ENCODE measurements at places on chromosomes 2 and 18.

DNA sequence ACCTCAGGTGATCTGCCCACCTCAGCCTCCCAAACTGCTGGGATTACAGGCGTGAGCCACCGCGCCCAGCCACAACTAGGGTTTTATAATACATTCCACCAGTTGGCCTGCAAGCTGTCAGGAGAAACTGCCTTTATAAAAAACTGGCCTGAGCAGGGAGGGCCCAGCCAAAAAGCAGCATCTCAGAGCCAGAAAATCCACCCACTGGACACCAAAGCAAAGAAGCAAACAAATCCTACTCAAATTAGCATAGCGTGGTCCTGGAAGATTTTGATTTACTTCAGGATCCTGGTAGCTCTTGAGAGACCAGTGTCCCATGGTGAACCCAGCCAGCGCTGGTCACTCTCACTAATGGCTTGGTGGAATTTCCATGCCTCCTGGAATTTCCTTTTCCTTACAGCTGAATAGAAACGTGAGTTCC is 60.0 kb upstream of the PXDN start:
- DNase-seq: no peak

- DNase-seq: no peak
Observed at GRCh38 chr2:236794176-236794957, 224.7 kb downstream of the ACKR3 start.

DNA sequence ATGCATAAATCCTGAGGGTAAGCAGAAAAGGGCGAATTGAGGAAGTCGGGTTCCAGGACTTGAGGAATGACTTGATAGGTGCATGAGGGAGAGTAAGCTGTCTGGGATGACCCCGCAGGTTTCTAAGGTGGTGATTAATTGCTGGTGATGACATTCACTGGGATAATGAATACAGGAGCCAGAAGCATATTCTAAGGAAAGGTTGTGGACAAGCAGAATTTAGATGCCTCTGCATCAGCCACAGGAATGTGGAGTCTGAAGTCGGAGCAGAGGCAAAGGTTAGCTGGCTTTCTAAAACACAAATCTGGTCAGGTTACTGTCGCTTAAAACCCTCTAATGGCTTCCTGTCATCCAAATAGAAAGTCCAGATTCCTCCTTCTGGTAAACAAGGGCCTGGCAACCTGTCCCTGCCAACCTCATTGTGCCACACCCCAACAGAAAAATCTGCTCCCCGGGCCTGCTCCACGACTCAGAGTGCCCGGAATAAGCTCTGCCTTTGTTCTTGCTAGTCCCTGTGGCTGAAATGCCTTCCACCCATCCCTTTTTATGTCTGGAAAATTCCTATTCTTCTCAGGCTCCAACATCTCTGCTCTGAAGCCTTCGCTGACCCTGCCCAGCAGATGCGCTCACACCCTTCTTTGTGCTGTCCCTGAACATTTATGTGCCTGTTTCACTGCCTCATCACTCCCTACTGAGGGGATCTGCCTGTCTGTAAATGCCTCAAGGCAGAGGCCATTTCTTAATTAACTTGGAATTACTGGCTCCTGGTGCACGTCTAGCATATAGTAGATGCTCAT is 11.3 kb upstream of the TMEM214 start:
- DNase-seq: no peak

DNA sequence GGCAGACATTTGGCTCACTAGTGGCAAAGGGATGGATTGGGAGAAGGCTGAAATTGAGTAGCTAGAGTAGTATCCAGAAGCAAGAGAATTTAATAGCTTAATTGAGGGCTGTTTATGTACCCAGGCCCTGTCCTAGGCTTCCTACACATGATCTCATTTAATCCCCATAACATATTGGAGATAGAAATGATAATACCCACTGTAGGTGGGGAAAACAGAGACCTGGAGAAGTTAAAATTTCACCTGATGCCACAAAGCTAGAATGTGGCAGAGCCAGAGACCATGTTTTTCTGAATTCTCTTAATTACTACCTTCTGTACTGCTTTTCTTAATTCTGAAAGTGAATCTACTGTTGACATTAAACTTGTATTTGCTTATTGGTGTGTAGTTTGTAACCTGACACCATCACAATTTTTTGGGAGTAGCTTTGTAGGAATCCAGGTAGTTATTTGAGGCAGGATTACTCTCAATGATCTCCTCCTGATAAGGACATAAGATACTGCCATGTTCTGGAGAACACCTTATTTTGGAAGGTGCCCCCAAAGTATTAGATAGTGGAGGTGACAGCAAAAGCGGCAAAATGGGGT is 42.2 kb downstream of the RAB10 start:
- DNase-seq: no peak

GRCh38 chr2:25187729-25188350 is 19.5 kb upstream of the POMC start:
- no peak for DNase-seq

- DNase-seq: no peak
Observed at GRCh38 chr2:35963357-35963756, 392.2 kb upstream of the CRIM1 start.

GRCh38 chr18:14100503-14101286 is 31.5 kb downstream of the ZNF519 start:
- peak; percentile 51 for DNase-seq

All from activated CD8-positive, alpha-beta memory T cell treated with anti-CD3 and anti-CD28 coated beads, Interleukin-2, amount 10 ng/mL, durations not matched to agents 7 days and 5 days (primary cell).